DND-41 (cell line): ENCODE measurements at places on chromosomes 5 and 9.
A peak's percentile ranks its signal among the peaks of the same experiment; 100 is the strongest.

DNA sequence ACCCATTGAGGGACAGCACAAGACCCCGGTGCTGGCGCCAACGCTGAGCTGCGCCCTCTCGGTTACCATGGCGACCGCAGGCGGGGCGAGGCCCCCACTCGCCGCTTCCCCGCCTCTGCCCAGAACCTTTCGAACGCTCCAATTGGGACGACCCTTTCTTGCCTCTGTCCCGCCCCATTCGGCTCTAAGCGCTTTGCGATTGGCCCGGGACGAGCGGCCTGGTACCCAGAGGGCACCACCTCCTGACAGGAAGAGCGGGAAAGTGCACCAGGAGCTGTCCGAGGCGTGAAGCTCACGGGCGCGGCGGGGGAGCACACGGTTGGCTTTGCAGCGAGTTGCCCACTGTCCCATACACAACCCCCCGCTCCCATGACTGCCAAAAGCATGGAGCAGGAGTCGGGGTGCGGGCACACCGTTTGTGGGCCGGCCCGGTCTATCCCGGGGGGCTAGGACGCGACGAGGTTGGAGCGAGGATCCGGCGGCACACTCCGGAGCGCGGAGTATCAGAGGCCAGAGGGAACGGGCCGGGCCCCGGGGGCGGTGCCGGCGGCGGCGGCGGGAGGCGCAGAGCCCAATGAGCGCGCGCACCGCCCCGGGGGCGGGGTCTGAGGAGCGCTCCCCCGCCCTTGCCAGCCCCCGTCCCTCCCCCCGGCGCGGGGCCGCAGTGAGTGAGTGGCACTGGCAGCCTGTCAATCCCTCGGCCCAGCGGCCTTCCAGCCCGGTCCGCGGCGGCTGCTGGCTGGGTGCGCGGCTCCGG is 978 bp upstream of the PBX3 start:
- peak; percentile 97 for DNase-seq

- no peak for DNase-seq
These were observed 160.0 kb downstream of the CDH12 start for GRCh38 chr5:22693121-22693520.

DNA sequence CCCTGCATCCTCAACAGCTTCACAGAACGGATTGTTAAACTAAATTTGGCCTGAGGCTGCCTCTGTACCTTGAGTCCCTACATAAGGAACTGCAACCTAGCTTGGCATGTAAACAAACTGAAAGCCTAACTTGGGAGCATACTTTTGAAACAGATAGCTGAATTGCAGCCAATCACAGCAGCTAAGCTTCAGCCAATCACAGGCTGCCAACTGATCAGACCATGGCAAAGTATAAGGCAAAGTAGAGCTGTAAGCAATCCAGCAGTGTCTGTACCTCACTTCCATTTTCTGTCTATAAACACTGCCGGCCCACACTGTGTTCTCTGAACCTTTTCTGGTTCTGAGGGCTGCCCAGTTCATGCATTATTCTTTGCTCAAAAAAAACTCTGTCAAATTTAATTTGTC is 8.9 kb upstream of the ZNF483 start:
- DNase-seq = no peak

DNA sequence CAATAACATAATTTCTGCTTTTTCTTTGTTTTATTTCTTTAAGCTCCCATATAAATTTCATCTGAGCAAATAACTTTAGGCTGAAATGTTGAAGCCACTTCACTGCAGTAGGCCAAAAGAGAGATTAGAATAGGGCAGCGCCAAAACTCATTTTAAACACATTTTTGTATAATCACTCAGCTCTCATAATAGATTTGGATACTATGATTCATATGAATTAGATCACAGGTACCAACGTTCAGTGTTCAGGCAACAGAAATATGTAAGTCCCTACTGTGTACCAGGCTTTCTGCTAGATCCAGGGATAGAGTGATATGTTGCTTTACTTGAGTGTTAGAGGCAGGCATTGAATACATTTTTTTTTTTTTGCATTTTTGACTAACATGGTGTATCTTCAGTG is 370.5 kb downstream of the PTPRD start:
- no peak for DNase-seq

DNA sequence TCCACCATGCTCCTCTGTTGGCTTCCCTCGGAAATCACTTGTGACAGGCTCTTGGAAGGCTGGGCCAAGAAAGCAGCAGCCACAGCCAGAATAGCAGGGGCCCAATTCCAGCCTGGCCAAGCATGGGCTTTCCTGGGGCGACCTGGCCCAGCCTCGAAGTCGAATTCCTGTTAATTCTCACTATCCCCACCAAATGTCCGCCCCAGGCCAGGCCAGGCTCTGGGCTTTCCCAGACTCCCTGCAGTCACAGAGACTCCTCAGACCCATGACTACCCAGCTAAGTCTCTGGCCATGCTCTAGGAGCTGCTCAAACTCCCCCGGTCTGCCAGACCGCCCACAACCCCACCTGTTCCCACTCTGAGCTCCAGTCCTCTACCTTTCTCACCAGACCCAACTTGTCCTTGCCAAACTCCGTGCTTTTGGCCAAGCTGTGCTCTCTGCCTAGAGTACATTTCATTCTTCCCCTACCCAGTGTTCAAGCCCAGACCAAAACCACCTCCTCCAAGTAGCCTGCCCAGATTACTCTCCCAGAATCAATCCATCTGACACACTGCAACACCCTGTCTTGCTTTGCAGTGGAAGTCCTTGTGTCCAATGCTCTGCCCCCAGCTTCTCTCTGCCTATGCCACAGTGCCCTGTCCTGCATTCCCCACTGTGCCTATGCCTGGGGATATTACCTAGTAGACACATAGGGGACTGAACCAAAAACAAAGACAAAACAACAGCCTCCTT is 26.2 kb downstream of the SHB start:
- no peak for DNase-seq

- DNase-seq = no peak
These were observed 50.8 kb upstream of the TEX48 start for GRCh38 chr9:114732823-114733222.

DNA sequence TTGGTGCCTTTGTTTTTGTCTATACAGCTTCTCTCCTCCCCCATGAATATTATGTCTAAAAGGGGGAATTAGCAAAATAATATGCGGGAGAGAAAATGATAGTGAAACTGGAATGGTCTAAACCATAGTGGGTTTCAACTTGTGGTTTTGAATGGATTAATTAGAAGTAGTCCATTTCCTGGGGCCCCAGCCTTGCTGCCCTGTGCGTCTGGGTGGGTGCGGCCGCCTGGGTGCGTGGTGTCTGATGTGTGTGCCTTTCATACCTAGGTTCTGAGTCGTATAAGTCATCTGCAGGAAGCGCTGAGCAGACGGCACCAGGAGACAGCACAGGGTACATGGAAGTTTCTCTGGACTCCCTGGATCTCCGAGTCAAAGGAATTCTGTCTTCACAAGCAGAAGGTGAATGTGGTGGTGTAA is 120.0 kb upstream of the CACNA1B start:
- no peak for DNase-seq

GRCh38 chr9:114025760-114026159 is 52.3 kb downstream of the AMBP start:
- no peak for DNase-seq

- DNase-seq = no peak
These were observed 81.4 kb downstream of the SEMA5A start for GRCh38 chr5:9464478-9464877.

DNA sequence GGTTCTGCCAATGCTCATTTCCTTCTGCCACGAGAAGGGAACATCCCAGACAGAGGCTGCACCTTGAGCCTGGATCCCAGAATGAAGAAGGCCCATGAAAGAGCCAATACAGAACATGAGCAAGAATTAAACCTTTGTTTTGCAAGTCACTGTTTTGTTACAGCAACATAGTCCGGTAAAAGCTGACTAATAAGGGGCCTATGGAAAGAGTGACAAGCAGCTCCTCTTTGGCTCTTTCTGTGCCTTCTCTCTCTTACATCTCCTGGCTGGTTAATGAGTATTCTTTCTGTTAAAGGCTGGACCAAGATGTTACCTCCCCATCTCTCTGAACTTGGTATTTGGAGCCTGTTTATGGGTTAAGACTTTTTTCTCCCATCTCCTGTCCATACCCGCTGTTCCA is 10.8 kb downstream of the GFRA3 start:
- DNase-seq = no peak

GRCh38 chr9:130452835-130453234 is 8.1 kb downstream of the ASS1 start:
- no peak for DNase-seq

DNA sequence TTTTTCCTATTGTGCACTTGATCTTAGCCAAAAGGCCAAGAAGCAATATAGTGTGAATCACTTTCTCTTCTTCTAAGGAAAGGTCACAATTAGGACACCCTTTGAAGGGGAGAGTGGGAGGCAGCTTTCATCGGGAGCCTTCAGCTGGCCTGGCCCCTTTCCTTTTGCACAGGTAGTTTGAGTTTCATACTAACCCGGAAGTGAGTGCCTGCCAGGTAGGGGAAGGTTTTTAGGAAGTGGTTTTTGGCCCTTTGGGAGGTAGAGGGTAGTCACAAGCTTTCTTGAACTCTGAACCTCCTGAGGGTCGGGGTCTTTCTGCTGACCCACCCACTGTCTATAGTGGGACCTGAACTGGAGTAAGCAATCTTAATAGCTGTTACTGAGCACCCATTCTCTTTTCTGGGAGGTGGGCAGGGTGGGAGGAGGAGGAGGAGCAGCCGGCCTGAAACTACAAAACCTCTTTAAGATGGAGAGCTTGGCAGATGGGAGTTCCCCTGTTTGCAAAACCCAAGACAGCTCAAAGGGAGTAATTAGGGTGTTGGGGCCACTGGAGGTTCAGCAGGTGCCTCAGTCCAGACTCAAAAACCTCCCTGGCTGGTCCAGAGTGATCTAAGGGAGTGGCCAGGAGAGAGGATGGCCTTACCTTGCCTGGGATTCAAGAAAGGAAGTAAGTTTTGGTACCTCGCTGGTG is 6.0 kb downstream of the LARP1 start:
- DNase-seq = no peak

GRCh38 chr9:129949821-129950220 is 93.2 kb downstream of the FNBP1 start:
- no peak for DNase-seq

DNA sequence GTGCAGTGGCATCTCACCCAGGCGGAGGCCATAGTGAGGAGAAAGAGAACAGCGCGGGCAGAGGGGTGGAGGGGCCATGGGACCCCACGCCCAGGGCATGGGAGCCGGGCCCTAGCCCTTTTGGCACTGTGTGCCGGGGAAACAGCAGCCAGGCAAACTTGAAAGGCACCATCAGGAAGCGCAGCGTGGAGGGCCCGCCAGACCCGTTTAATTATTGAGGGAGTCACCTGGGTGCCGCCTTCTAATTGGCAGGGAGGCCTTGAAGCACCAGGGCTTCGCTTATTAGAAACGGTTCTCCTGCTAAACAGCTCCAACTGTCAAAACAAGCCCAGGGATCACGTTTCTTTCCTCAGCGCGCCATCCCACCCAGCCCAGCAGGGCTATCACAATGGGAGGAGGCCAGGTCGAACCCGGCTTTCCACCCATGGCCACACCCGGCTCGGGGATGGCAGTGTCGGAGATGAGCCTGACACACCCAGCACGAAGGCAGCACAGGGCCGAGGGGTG is 104.6 kb upstream of the SARDH start:
- no peak for DNase-seq

GRCh38 chr9:70042461-70043215 is 1.0 kb upstream of the MAMDC2 start:
- DNase-seq = no peak

- no peak for DNase-seq
These were observed 135.9 kb downstream of the GADD45G start for GRCh38 chr9:89740722-89741121.

DNA sequence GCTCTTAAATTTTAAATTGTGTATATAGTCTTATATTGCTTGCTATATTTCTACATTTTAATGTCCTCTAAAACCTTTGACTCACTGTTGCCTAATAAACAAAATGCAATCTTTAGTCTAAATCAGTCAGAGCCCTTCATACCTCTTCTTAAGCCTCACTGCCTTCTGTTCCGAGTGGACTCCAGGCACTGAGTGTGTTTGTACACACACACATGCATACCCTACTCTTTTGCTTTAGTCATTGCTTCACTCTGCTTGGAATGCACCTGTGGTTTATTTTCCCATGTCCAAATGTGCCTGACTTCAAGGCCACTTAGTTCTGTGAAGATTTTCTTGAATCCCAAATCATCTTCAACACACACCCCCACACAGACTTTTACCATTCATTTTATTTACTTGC is 60.9 kb downstream of the SLC12A2 start:
- no peak for DNase-seq

DNA sequence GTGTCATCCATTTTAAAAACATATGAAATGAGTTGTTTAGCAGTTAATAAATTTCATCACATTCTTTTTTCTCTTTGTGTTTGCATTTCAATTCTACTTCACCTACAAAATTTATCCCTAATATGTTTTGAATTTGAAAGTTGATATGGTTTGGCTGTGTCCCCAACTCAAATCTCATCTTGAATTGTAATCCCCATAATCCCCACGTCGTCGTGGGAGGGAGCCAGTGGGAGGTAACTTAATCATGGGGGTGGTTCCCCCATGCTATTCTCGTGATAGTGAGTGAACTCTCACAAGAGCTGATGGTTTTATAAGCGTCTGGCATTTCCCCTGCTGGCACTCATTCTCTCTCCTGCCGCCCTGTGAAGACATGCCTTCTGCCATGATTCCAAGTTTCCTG is 200.1 kb downstream of the EPB41L4A start:
- DNase-seq = no peak

GRCh38 chr5:91016954-91017700 is 366.0 kb downstream of the ARRDC3 start:
- DNase-seq = no peak

- DNase-seq = no peak
These were observed 11.5 kb downstream of the PLPP1 start for GRCh38 chr5:55523293-55523692.

GRCh38 chr5:128574041-128574440 is 36.0 kb upstream of the FBN2 start:
- no peak for DNase-seq

DNA sequence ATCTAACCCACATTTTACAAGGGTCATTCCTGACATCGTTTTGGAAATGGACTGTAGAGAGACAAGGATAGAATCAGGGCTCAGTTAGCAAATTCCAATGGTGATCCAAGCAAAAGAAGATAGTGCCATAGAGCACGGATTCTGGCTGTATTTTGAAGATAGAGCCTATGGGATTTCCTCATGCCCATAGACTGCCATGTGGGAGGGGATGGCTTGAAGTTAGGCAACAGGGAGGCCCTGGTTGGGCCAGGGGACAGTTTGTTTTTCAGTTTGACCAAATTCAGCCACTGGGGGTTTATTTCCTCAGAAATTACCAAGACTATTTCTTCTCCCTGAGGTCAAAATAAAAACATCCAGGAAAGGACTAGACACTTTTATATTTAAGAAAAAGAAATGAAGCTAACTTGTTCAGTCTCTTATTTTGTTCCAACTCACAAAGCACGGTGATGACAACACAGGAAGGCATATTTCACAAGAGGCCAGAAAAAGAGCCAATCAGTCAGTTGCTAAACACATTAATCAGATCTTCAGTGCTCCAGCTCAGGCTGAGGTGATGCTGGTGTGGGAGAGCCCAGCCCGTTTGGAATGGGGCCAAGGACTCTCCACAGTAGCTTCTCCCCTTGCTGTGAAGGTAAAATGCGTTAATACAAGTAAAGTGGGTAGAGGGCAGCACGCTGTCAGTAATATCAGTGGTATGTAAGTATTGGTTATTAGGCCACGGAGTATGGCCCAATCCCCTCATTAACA is 4.4 kb upstream of the DCTN4 start:
- DNase-seq = no peak
